ENCODE measurements at places on chromosomes 11 and 22. TPM values are rescaled to one million over a fixed set of nuclear protein-coding genes. Genes with fewer than 3 reads are reported as not detected.

CNGA4 gene
- total RNA-seq: under 0.01 TPM

GRCh38 chr22:49330421-49331222, 497.1 kb downstream of the BRD1 start:
- DNase-seq: peak; percentile 81

BATF2 gene
- total RNA-seq: 0.29 TPM

ABCG4 gene
- total RNA-seq: under 0.01 TPM

DNA sequence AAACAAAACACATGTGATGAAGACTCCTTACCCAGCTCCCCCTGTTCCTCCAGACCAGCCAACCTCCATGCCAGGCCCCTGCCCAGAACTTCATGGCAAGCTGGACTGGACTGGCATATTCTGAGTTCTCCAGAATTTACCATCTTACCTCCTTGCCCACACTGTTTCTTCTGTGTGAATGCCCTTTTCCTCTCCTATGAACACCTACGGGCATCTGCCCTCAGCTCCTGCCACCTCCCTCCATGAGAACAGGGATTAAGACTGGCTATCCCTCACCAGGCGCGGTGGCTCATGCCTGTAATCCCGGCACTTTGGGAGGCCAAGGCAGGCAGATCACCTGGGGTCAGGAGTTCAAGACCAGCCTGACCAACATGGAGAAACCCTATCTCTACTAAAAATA, 6.4 kb upstream of the AIFM3 start:
- no peak for DNase-seq

- DNase-seq: peak; percentile 62
These were observed 14.3 kb upstream of the AIFM3 start for GRCh38 chr22:20952544-20953341.

ASPHD2 gene
- 6.2 TPM for total RNA-seq

DNA sequence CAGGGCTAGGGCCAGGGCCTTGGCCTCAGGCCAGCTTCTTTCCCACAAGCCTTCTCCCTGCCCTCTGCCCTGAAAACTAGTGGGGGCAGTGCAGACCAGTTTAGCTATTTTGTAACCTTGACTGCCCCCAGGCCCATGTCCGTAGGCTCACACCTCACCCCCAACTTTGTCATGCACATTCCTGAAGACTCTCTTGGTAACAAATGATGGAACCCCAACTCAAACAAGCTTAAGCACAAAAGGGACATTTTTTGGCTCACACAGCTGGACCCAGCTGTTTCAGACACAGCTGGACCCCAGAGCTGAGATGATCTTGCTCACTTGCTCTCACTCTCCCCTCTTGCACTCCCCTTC, 46.6 kb downstream of the KCNQ1OT1 start:
- no peak for DNase-seq

- no peak for DNase-seq
These were observed 60.6 kb downstream of the PLEKHA7 start for GRCh38 chr11:16953663-16954062.

DNA sequence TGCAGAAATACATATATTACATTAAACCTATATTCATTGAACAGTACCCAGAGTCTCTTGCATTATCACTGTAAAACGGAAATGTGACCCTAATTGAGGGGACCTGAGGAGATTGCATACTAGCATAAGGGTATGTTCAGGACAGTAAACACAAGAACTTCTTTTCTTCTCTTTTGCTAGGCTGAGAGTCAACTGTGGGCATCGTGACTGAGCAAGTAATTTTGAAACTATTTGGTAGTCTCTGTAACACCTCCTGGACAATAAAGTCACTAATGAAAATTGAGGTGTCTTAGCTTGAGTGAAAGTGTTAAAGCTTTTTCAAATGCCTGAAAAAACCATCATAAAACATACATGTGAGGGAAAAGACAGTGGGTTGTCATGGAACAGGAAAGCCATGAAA, 90.9 kb downstream of the PDHX start:
- DNase-seq: peak; percentile 23

- DNase-seq: peak; percentile 95
These were observed 12.7 kb downstream of the MAFF start for GRCh38 chr22:38214302-38215056.

SLC22A9 gene
- total RNA-seq: not detected

RIC3 gene
- not detected for total RNA-seq

NXPE2 gene
- 0.29 TPM for total RNA-seq

SLC1A2 gene
- total RNA-seq: 0.72 TPM

DNA sequence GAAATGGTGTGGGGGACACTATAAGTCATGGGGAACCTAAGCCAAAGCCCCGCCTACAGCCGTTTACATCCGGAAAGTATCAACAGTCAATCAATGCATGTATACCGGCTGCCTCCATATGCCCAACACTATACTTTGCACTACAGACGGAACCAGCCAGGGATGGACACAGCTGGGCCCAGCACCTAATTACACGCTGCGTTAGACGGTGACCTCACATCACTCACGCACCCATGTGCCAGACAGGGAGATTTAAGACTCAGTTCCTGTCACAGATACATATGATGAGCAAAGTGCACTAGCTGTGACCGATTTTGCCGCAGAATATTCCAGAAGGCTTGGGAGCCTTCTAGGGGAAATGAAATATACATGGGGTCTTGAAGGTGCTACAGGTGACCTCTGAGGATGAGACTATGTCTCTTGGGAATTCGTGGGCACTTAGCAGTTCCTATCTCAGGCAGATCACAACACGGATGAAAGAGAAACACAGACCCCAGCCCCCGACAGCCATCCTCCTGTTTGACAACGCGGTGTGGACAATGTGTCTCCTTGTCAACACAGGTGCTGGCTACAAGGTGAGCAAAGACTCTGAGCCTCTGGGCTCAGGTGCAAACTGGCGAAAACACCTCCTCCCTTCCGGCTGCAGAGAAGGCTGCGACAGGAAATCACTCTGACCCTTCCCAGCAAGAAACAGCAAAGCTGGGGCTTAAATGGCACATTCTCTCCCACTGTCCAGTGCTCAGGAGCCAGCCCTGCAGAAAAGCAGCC, 8.0 kb downstream of the AHNAK start:
- peak; percentile 81 for DNase-seq

KDELR3 gene
- 161 TPM for total RNA-seq
